Heart right ventricle (tissue), 16 donors: ENCODE measurements at places on chromosomes 2 and 18. TPM values are rescaled to one million over a fixed set of nuclear protein-coding genes. Genes with fewer than 3 reads are reported as not detected.

Gene CPO
- total RNA-seq: not detected

Gene TCF23
- 0.07 TPM for total RNA-seq

GRCh38 chr2:128306081-128306930 lies 12.4 kb downstream of the HS6ST1 start:
- DNase-seq: peak; percentile 45

DNA sequence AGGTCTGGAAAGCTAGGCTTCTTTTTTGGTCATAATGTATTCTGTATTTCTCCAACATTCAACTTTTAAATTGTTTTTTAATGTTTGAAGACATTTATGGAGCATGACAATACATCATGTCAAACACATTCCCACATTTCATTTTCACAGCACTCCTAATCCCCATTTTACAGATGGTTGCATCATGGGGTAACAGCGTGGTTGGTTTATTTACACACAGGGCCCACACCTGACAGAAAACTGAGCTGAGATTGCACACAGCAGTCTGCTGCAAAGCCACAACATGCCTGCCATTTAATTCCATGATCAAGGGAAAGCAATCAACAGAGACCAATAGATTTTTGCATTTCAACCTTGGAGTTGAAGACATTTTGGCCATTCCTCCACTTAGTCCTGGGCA lies 335.7 kb upstream of the MGAT5 start:
- DNase-seq: no peak

GRCh38 chr2:41878716-41879234 lies 169.0 kb upstream of the PKDCC start:
- peak; percentile 37 for DNase-seq

GRCh38 chr2:95526360-95527341 lies 42.1 kb upstream of the TRIM43B start:
- peak; percentile 81 for DNase-seq
